Activated naive CD4-positive, alpha-beta T cell treated with anti-CD3 and anti-CD28 coated beads for 36 hours (primary cell): ENCODE measurements at places on chromosomes 6 and 20. TPM values are rescaled to one million over a fixed set of nuclear protein-coding genes. Genes with fewer than 3 reads are reported as not detected.

DNA sequence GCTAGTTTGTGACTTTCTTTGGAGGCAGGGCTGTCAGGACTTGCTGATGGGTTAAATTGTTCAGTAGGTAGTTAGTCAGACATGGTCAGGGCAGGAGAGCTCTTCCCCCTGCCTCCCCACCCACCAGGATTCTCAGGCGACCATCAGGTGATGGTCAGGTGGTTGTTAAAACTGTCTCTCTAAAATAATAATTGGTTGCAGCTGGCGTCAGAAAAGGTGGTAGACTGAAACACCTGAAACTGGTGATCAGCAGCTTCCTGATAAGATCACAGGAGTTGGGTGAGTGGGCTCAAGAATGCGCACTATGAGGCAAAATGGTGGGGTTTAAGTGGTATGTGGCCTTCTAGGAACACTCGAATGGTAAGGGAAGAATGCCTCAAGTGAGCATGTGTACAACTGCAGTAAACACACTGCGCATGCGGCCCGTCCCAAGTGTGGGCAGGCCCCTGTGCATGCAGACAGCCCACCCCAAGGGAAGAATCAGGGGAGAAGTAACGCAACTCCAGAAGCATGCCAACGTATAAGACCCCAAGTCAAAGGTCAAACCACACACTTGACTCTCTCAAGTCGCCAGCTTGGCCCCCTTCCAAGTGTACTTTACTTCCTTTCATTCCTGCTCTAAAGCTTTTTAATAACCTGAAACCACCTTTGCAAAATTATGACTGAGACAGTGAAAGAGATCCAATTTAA, 7.9 kb upstream of the BLCAP start:
- DNase-seq = no peak

DNA sequence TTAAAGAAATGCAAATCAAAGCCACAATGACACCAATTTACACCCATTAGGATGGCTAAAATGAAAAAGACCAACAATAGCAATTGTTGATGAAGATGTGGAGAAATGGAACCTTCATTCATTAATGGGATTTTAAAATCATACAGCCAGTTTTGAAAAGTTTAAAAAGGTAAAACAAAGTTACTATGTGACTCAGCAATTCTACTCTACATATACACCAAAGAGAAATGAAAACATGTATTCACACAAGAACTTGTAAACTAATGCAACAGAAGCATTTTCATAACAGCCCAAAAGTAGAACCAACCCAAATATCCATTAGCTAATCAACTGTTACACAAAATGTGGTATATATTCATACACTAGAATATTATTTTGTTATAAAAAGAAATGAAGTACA, 75.7 kb downstream of the PDSS2 start:
- DNase-seq = no peak

DNA sequence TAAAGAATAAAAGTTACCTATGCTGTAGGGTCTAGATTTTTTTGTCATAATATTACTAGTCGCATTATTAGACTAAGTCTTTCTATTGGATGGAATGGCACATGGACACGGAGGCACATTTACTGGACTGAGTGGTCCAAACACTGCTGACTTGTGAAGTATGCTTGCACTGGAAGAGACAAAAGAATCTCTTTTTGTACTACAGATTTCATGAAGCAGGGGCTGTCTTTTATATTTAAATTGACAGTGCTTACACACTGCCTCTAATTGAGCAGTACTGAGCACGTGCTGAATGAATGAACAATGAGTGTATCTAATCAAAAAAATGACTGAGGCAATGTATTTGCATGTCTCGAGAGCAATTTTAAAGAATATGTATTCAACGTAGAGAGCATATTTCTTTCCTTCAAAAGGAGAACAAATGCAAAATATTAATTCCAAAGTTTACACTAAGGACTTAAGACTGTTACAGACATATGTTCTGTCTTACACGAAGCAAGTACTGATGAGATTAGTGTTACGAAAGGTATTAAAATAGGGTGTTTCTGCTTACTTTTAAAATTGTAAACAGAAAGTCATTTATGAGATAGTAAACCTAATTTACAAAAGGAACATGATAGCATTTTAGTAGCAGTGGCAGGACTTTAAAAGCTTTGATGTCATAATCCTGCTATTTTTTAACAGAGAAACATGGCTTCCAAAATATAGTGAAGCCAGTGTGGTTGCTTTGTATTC, 8.3 kb downstream of the ELOVL2 start:
- DNase-seq = no peak

DNA sequence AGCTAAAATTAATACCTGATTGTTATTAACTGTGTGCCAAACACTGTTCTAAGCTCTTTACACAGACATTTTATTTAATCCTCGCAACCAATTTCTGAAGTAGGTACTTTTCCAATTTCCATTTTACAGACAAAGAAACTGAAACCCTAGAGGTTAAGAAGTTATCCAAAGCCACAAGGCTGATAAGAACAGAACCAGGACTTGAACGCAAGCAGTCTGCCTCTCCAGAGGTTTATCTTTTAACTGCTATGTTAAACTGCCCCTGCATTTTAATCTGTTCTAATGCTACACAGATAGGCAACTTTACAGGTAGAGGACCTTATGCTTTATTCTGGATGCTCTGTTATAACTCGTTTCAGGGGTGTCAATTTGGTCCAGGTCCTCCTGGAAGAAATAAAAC, 118.2 kb downstream of the SLC16A10 start:
- DNase-seq = no peak

DNA sequence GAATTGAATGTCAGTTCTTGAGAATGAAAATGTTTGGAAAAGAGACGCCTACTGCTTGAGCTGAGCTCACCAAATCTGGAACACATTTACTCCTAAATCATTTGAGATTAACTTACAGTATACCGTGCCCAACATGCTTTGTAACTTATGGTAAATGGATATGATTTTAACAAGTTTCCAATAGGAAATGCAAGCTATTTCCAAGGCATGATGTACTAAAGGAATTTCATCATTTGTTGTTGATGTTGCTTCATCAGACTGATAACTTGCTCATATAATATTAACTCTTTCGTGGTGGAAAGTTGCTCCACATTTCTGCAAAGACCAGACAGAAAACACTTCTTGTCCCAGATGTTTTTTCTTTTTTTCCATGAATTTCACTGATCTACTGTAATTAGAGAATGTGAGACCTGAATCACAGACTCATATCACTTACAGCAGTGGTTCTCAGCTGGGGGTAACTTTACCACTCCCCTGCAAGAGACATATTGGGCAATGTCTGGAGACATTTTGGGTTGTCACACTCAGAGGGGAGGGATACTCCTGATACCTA, 116.6 kb upstream of the TRAF3IP2 start:
- no peak for DNase-seq

DNA sequence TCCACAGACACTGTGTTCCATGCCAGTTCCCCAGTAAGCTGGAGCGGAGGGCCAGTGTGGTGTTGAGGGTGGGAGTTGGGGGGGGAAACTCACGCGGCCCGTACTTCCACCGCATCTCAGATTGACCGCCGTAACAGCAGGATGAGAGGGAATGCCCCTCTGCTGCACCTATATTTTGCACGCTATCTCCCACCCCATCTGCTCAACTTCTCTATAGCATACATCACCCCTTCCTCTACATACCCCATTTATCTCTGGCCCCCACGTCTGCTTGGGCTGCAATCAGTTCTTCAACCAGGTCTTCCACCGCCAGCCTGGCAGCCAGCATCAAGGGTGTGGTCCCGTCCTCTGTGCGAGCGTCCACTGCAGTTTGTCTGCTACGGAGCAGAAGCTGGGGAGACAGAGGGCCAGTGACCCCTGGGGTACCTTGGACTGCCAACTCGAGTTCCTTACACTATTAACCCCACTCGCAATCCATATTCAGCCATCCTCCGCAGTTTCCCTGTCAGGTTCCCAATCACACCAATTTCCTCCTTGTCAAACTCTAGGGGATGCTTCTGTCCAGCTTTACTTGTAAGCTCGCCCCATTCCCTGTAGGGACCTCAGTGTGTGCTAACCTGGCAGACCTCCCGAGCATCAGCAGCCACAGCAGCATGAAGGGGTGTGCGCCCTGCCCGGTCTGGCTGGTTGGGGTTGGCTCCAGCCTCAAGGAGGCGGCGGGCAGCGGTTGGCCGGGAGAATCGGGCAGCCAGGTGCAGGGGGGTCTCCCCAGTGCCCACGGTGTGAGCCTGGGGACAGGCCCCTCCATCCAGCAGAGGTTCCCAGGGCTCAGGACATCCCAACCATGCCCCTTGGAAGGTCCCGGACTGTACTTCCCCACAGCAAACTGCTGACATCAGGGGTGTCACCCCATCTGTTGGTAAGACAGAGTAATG, 4.5 kb upstream of the GPSM3 start:
- no peak for DNase-seq

- no peak for DNase-seq
Observed at GRCh38 chr6:130794010-130794697, 33.1 kb upstream of the SMLR1 start.

- DNase-seq = no peak
Observed at GRCh38 chr6:144847916-144848315, 562.8 kb downstream of the UTRN start.

The ZBTB46 gene
- 0.17 TPM for total RNA-seq

The DEFB110 gene
- not detected for total RNA-seq

The CCN6 gene
- 0.21 TPM for total RNA-seq

The SUMO4 gene
- total RNA-seq = 5.5 TPM

The KHDRBS2 gene
- not detected for total RNA-seq
